Activated B cell treated with CpG ODN at 0.5 μM for 24 hours (primary cell): ENCODE measurements at places on chromosomes 1 and 21.

GRCh38 chr21:17197996-17198395 is 314.8 kb upstream of the CXADR start:
- no peak for DNase-seq
- H3K27me3 ChIP-seq = no peaks in the 10 kb centered on the region
- H3K4me3 ChIP-seq = no peak overlapping the region
- H3K36me3 ChIP-seq = no peaks in the 10 kb centered on the region
- H3K27ac ChIP-seq = no peak overlapping the region

GRCh38 chr1:170537798-170538503 is 6.0 kb downstream of the GORAB start:
- H3K4me1 ChIP-seq = peaks cover 14% of the 10 kb centered on the region
- peaks cover 56% of the 10 kb centered on the region for H3K36me3 ChIP-seq
- no peak overlapping the region for H3K27ac ChIP-seq
- no peak overlapping the region for H3K4me3 ChIP-seq

- DNase-seq = no peak
- H3K27ac ChIP-seq = peak overlapping the region; percentile 93
- H3K36me3 ChIP-seq = peaks cover 8% of the 10 kb centered on the region
- peak overlapping the region; percentile 50 for H3K4me3 ChIP-seq
- no peaks in the 10 kb centered on the region for H3K27me3 ChIP-seq
Measured at GRCh38 chr1:4006676-4007374, 106.8 kb upstream of the C1orf174 start.

- H3K4me3 ChIP-seq = no peak overlapping the region
- H3K36me3 ChIP-seq = no peaks in the 10 kb centered on the region
- DNase-seq = no peak
- no peak overlapping the region for H3K27ac ChIP-seq
- no peaks in the 10 kb centered on the region for H3K27me3 ChIP-seq
Measured at GRCh38 chr1:237938553-237938952, 47.8 kb upstream of the ZP4 start.

DNA sequence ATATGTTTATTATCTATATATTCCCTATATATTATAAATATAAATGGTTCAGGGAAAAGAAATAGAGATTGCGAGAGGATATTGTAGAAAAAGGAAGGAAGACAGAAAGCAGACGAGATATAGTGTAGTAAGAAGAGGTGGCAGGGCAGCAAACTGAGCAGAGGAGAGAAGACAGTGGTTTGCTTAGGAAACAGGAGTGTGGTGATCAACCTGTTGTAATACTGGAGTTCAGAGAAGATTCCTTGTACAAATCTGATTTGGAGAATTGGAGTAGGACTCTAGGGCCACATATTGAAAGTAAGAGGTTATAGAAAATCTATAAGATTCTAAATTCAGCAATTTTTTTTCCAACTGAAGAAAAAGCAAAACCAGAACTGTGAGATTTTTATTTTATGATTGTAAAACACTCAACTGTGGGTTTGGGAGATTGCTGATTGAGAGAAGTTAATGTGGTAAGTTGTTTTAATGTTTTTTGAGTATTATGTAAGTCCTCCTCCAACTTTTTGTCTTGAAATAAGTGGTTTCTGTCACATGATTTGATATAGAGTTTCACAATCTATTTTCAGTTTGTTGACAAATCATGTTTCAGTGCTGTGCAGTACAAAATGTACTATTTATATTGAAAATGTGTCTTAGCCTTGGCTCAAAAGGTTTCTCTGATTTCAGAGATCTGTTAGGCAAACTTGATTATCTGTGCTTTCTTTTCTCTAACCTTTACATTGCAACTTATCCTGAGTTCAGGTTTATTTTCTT is 9.6 kb upstream of the AMY2B start:
- H3K27me3 ChIP-seq = no peaks in the 10 kb centered on the region
- no peak for DNase-seq
- H3K36me3 ChIP-seq = peaks cover 10% of the 10 kb centered on the region
- H3K4me3 ChIP-seq = no peak overlapping the region
- peaks cover 9% of the 10 kb centered on the region for H3K4me1 ChIP-seq

DNA sequence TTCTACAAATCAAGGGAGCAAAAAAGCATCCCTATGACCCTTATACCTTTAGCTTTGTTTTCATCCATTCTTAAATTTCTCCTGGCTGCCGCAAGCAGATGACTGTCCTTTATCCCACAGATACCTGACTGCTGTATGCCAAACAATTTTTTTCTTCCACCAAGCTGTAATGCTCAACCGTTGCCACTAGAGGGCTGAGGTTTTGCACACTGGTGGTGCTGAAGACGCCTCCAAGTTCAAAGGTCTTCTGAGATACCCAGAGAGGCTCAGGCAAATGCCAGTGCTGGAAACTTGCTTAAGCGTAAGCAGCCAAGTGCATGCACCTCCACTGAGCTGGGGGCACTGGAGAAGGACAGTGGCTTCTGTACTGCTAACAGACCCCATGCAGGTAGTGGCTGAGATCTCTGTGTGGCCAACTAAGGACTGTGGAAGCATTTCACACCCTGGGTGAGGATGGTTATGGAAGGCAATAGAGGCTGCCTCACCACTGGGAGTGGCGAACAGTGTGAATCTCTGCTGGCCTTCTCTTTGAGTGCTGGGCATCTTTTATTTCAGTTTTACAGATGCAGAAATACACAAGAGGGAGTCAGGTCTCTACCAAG is 28.5 kb downstream of the CNIH3 start:
- H3K4me3 ChIP-seq = no peak overlapping the region
- no peaks in the 10 kb centered on the region for H3K4me1 ChIP-seq
- H3K27ac ChIP-seq = no peak overlapping the region
- DNase-seq = peak; percentile 18

- H3K4me3 ChIP-seq = no peak overlapping the region
- H3K4me1 ChIP-seq = peaks cover 3% of the 10 kb centered on the region
- H3K36me3 ChIP-seq = peaks cover 77% of the 10 kb centered on the region
Measured at GRCh38 chr1:19382222-19382621, 70.1 kb downstream of the SLC66A1 start.

DNA sequence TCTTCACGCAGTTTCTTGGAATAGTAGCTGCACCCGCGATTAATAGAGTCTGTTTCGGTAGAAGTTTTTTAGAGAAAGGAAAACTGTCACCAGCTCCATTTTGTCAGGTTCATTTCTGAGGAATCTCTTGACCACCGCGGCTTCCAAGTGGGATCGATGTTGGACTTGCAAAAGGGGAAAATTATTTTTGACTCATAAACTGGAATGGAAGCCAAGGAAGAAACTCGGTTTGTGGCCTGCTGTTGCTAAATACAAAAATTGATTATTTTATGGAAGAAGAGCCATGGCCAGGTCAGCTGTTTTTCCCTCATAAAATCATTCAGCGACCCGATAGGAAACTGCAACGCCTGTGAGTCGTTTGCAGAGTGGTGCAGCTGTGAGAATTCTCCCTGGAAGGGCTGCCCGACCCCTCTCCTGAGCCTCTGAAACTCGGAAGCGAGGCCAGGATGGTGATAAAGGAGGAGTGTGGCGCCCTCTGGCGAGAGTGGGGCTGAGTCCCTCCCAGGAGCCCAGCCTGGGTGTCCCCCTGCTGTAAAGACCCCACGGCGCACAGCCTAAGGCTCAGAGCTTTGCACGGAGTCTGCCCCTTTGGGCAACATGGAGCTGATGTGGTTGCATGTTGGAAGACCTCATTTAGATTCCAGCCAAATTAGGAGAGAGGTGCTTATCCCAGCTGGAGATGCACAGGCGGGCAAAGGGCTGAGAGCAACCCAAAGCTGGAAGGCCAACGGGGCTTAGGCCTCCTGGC is 83.6 kb upstream of the SLC25A33 start:
- no peak overlapping the region for H3K27ac ChIP-seq
- H3K4me3 ChIP-seq = no peak overlapping the region

DNA sequence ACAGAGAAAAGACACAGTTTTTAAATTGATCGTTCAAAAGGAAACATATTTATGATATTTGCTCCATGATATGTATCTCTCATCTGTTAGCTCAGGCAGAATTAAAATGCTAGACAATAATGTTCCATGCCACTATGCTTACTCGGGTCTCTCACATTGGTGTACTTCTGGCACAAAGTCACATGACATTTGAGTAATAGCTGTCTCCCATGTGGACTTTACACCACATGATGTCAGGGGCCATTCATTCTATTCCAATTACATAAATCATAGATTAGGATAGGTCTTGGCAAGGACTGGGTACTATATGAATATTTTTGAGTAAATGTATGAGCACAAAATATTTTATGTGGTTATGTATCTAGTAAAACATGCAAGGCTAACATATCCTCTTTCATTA is 648.4 kb downstream of the PLA2G4A start:
- DNase-seq = no peak
- H3K4me3 ChIP-seq = no peak overlapping the region
- H3K27me3 ChIP-seq = no peaks in the 10 kb centered on the region
- H3K36me3 ChIP-seq = no peaks in the 10 kb centered on the region
- H3K27ac ChIP-seq = no peak overlapping the region

DNA sequence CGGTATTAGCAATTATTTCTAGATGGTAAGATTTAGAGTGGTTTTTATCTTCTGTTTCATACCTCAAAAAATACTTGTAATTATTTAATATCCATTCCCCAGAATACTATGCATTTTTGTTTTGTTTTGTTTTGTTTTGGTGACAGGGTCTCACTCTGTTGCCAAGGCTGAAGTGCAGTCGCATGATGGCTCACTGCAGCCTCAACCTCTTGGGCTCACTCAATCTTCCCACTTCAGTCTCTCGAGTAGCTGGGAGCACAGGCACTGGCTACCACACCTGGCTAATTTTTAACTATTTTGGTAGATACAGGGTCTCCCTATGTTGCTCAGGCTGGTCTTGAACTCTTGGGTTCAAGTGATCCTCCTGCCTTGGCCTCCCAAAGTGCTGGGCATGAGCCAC is 252.7 kb downstream of the AKT3 start:
- peaks cover 20% of the 10 kb centered on the region for H3K36me3 ChIP-seq
- peaks cover 21% of the 10 kb centered on the region for H3K4me1 ChIP-seq
- no peak overlapping the region for H3K4me3 ChIP-seq
- DNase-seq = no peak
- H3K27ac ChIP-seq = no peak overlapping the region
- H3K27me3 ChIP-seq = no peaks in the 10 kb centered on the region

DNA sequence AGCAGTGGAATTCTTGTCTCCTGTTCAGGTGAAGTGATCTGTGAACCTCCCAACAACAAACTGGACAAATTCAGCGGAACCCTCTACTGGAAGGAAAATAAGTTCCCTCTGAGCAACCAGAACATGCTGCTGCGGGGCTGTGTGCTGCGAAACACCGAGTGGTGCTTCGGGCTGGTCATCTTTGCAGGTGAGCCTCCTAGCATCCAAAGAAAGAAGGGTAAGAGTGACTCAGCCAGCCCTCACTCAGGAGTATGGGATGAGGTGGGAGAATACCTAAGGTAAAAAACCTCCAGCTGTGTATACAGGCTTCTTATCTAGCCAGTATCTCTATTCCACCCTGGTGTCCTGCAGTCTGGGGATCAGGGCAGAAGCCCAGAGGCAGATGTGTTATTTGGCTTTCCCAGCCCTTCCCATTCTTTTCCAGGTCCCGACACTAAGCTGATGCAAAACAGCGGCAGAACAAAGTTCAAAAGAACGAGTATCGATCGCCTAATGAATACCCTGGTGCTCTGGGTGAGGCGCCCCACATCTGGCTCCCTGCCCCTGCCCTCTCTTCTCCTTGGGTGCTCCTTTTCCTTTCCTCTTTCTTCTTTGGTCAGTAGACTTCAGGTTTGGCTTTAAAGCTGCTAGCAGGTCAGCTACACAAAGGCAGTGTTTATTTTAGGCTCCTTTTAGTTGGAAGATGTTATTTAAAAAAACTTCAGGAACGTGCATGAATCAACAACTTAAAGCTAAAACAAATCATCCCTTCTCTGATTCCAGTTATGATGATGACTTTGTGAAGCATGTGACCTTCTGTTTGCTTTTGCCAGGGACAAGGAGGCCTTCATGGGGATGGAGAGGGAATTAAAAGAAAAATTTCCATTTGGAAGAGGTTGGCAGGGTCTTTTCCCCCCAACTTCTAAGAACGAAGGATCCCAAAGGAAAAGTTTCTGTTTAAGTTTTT is 9.0 kb downstream of the ATP8B2 start:
- H3K27me3 ChIP-seq = no peaks in the 10 kb centered on the region
- H3K27ac ChIP-seq = no peak overlapping the region
- H3K4me3 ChIP-seq = no peak overlapping the region
- peaks cover 53% of the 10 kb centered on the region for H3K36me3 ChIP-seq
- DNase-seq = no peak
- peaks cover 28% of the 10 kb centered on the region for H3K4me1 ChIP-seq

DNA sequence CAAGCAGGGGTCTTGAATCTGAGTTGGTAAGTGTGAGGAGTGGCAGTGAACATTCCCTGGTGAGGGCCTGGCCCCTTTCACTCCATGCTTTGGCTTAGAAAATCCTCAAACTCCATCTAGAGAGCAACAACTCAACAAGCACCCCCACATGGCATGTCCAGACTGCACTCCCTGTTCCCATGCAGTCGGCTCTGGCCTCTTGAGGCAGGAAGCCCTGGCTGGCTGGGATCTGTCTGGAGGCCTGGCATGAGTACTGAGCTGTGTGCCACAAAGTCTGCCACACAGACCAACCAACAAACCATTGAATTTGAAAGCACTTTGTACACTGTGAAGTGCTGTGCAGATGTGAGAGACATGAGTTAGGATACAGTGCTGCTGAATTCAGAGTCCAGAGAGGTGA is 25.2 kb downstream of the COA7 start:
- H3K27me3 ChIP-seq = no peaks in the 10 kb centered on the region
- H3K4me1 ChIP-seq = peaks cover 10% of the 10 kb centered on the region
- no peak for DNase-seq
- no peak overlapping the region for H3K27ac ChIP-seq

- H3K4me3 ChIP-seq = no peak overlapping the region
- no peak for DNase-seq
- no peak overlapping the region for H3K27ac ChIP-seq
- no peaks in the 10 kb centered on the region for H3K27me3 ChIP-seq
Measured at GRCh38 chr21:28230559-28230958, 762.1 kb downstream of the LTN1 start.

DNA sequence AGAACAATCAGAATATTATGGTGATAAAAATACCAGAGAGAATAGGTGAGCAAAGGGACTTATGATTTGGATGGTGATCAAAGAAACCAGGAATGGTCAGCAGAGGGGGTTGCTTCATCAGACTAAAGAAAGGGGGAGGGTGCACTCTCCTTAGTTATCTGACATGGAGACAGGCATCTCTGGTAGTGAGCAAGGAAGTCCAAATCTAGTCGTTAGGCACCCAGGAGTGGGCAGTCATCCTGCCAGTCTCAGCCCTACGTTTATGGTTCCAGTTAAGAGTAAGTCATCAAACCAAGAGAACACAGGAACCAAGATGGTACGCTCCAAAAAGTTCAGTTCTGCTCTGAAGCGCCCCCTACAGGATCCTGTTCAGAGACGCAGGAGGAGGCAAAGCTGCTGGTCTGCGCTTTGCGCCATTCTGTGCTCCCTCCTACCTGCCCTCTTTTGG is 28.6 kb downstream of the EBNA1BP2 start:
- peaks cover 52% of the 10 kb centered on the region for H3K27me3 ChIP-seq
- H3K27ac ChIP-seq = no peak overlapping the region
- no peaks in the 10 kb centered on the region for H3K36me3 ChIP-seq
- H3K4me3 ChIP-seq = no peak overlapping the region

- no peak overlapping the region for H3K4me3 ChIP-seq
- H3K4me1 ChIP-seq = peaks cover 10% of the 10 kb centered on the region
- H3K27me3 ChIP-seq = no peaks in the 10 kb centered on the region
- peaks cover 92% of the 10 kb centered on the region for H3K36me3 ChIP-seq
- no peak for DNase-seq
Measured at GRCh38 chr1:55124470-55124869, 85.1 kb downstream of the PCSK9 start.
